Gastrocnemius medialis (tissue), 4 donors: ENCODE measurements at places on chromosomes 7 and 10.

- DNase-seq = no peak
These were observed 164.4 kb downstream of the TPK1 start for GRCh38 chr7:144671429-144671828.

DNA sequence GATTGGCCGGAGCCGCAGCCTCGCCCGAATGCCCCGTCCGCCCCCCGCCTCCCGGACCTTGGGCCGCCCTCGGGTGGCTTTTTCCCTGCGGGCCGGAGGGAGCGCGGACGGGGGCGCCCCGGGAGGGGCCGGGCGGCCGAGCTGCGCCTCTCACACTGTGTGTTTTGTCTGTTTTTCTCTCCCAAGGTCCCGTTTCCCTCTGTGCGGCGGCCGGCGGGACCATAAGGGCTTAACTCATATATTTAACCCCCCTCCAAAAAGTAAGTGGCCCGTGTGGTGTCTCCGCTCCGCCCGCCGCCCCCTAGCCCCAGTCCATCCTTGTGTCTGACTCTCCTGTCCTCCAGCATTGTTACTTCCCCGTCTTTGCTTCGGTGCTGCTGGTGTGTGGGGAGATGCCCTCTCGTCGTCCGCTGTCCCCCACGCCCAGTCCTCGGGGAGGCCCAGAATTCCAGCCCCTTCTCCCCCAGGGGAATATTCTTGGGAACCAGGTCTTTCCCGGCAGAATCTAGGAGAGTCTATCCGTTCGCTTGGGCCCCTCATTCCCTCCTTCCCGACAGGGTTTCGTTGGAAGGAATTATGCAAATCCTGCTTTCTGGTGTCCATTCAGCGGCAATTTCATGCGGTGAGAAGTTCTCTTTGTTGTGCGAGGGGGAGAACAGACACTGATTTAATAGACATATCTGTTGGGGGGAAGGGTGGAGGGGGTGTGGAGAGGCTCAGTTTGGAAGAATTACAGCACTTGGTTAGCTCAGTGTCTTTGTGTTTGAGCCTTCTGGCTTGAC is 1.3 kb downstream of the LCOR start:
- peak; percentile 27 for DNase-seq

DNA sequence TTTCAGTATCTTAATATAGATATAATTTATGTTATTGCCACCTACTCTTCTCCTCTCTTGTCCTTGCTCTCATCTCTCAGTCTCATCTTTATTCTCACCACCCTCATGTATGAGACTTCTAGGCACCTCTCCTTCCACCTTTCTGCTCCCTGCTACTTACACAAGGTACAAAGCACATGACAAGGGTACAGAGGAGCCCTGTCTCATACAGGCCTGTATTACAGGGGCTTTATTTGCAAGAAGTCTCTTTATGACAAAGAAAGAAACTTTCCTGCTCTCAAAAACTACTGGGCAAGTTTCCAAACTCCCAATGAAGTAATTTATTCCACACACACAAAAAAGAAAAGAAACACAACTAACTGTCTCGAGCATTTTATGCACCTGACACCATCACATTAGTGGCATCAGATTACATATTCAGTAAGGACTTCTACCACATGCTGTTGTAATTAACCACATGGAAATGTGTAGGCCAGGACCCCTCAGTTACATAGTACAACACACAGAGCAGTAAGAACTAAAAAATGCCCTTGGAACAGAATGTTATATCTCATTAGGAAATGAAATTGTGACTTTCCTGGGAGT is 253.1 kb downstream of the FZD1 start:
- no peak for DNase-seq

DNA sequence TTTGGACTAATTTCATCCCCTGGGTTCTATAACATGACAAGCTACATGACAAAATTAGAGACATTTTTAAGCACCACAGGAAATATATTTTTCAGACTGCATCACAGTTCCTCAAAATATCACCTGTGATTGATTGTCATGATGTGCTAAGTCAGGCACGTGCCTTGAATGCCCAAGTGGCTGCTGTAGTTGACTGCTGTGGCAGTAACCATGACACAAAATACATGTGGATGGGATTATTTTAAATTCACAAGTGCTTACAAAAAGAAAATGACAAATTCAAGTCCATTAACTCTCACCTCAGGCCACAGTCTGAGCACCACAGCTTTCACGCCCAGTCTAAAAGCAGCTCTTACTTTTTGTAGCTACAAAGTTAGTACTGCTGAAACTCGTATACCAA is 45.5 kb downstream of the TNPO3 start:
- no peak for DNase-seq

GRCh38 chr10:74011770-74012169 is 13.9 kb downstream of the VCL start:
- peak; percentile 39 for DNase-seq

DNA sequence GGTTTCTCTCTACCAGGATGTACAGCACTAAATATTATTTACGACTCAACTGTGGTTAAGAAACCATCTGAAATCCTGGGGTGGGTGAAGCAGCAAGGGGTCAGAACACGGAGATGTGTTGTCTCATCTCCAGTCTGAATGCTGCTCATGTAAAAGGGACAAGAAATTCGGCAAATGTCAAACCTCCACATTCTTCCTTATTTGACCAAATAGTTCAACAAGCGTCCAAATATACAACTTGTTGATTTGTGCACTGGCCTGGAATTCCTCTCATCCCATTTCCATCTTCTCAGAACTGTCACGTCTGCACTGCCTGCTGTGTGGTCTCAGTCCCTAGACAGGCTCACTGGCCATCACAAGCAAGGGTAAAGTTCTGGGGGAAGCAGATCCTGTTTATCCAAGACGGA is 520.0 kb downstream of the PARD3 start:
- no peak for DNase-seq

DNA sequence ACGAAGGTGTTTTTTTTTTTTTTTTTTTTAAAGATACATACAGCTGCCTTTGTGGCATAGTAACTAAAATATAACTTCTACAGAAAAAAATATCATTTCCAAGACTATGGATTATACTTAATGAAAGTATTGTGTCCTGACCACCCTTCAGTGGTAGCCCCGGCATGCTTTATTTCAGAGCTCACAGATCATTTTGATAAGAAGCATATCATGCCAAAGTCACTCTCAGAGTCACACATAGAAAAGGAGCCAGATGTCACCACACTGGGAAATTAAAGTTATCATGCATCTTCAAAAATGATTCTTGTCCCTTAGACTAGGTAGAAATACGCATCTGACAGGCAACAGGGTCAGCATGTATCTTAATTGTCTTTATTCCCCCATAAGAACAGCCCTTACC is 3.0 kb downstream of the ADARB2 start:
- no peak for DNase-seq

- DNase-seq = peak; percentile 10
These were observed 13.2 kb downstream of the PDGFA start for GRCh38 chr7:506391-506831.

- no peak for DNase-seq
These were observed 87.3 kb upstream of the SHH start for GRCh38 chr7:155899596-155899995.

DNA sequence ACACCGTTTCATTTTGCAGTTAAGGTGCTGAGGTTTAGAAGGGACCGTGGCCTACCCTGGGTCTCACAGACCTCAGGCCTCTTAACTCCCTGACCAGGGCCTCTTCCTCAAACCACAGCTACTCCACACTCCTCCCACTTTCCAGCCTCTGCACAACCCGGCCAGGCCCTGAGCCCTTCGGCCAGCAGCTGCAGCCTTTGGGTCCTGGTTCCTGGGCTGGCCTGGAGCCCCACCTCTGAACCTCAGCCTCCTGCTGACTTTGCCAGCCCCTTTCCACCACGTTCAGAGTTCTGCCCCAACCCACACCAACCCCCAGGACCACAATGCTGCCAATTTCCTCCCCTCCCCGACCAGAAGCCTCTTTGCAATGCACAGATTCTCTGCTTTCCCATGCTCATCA is 84.1 kb downstream of the VOPP1 start:
- no peak for DNase-seq

DNA sequence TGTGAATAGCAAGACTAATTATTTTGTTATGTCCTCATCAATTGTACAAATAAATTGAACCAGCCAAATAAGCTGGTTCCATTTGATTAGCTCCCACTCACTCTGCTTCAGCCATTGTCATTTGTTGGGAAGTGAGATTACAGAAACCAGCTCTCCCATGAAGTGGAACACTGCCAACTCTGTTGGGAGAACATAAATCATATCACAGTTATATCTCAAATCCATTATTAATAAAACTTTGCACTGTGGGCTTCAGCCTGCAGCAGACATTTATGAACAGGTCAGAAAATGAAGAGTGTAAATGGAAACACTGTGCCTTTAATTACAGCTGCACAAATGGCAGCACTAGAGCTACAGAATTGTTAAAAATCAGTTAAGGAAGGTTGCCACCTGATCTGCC is 46.7 kb upstream of the TEX47 start:
- DNase-seq = no peak

DNA sequence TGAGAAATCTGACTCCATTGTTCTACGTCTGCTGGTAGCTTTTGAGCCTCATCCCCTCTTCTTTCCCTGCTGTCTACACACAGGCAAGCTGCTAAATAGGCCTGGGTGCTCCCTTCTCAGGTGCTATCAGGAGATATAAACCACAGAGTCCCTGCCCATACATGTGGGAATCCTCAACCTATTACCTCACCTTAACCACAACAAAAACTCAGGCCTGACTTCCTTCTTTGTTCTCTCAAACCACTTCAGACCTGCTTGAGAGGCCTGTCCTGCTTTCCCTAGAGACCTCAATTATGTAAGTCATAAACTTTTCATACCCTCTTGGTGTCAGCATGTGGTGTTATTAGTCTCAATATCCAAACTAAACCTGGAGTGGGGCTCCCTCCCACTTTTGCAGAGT is 75.0 kb upstream of the MAGI2 start:
- no peak for DNase-seq

DNA sequence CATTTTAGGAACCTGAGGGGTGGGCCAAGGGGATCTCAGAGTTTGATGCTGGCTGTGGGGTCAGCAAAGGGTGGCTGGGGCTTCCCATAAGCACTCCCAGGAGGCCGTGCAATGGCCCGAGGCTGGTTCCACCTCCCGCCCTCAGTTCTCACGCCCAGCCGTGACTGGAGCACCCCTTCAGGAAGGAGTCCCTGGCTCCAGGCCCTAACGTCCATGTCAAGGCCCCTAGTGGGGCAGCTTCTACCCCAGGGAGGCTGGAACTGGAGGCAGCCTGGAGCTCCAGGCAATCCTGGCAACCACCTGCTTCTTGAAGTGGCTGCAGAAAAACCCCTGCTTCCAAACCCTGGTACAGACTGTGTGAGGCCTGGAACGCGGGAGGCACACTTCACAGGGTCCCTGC is 165.5 kb downstream of the DIP2C start:
- DNase-seq = no peak

- DNase-seq = no peak
These were observed 21.0 kb downstream of the KLF6 start for GRCh38 chr10:3763852-3764625.

GRCh38 chr10:43383204-43383971 is 12.0 kb downstream of the FXYD4 start:
- no peak for DNase-seq

DNA sequence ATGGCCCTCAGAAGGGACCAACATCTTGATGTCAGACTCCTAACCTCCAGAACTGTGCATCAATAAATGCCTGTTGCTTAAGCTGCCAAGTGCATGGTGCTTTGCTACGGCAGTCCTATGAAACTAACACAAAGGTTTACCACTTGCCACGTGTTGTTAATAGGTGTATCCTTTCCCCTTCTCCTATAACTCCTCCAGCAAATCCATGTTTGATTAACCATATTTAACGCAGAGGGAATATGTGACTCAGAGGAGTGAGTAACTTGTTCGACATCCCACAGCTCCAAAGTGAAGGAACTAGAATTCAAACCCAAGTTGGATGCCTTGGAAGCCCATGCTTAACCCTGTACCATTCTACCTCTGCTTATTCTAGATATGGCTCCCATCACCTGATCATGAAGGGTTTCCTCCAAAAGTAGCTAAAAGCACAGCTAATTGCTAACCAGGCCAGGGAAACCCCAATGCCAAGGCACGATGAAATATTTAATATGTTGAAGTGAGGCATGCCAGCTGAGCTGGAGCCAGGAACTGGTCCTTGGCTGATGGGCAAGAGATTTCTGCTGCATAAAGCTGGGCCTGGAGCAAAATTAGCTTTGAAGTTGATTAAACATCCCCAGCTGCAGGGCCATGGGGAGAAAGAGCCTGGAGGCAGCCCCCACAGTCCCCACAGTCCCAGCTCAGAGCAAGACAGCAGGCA is 131.9 kb downstream of the C10orf90 start:
- no peak for DNase-seq

GRCh38 chr10:91090761-91091529 is 129.5 kb upstream of the PCGF5 start:
- DNase-seq = no peak

DNA sequence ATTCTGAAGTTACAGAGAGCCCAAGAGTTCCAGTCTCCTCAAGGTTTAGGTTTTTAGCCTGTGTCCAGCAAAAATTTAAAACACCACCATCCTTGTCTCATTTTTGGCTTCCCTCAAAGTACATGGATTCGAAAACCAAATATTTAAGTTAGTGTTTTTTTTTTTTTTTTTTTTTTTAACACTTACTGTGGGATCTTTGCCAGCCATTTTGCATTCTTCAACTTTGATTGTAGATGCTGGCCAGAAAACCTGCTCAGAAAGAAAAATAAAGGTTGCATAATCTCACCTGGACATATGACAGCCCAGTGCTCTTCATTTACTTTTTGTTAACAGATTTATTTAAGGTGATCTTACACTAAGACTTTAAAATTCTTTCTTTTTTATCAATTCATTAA is 91.6 kb downstream of the SEMA3C start:
- no peak for DNase-seq

- no peak for DNase-seq
These were observed 29.3 kb upstream of the CROT start for GRCh38 chr7:87316097-87316700.

DNA sequence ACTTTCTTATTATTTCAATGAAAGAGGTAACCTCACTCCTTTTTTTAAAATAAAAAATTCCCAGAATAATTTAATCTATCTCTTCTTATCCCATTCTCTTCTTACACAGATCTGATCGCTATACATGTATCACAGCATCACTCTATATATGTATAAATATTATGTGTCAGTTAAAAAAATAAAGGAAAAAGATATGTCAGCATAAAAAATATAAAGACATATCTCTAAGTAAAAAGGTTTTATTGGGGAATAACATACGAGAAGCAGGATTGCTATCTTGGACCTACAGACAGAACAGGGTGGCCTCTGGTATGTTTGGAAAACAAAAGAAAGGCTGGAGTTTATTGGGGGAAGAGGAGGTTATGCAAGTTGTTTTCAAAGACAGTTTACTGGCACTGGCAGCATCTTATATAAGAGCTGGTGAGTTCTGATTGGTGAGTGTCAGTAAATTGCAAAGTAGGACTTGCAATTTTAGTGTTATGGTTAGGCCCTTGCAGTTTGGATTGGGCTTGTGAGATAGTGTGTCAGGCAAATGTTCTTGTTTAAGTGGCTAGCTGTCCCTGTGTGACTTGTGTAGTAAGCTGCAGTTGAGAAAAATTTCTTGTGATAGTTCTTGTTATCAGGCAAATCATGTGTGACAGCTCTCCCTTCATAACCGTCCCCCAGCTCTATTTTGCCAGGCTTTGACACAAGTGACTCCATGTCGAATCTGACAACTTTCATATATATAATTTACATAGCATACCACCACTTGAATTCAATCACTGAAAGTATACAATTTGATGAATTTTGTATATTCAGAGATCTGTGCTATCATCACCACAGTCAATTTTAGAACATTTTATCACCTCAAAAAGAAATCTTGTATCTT is 118.2 kb downstream of the HBP1 start:
- no peak for DNase-seq
